ENCODE measurements at places on chromosomes 13 and 19.
A peak's percentile ranks its signal among the peaks of the same experiment; 100 is the strongest.

GRCh38 chr13:92573467-92574057 is 653.0 kb upstream of the GPC6 start:
- peak; percentile 11 for DNase-seq

DNA sequence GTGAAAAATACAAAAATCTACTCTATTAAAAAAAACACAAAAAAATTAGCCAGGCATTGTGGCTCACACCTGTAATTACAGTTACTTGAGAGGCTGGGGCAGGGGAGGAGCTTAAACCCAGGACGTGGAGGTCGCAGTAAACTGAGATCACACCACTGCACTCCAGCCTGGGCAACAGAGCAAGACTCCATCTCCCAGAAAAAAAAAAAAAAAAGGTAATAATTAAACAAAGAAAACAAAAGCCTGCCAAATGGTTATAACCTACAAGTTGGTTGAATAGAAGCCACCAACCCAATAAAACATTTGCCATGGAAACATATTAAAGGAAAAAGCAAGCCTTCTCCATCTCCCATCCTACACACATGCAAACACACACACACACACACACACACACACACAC is 255.2 kb downstream of the ITGBL1 start:
- DNase-seq = no peak

DNA sequence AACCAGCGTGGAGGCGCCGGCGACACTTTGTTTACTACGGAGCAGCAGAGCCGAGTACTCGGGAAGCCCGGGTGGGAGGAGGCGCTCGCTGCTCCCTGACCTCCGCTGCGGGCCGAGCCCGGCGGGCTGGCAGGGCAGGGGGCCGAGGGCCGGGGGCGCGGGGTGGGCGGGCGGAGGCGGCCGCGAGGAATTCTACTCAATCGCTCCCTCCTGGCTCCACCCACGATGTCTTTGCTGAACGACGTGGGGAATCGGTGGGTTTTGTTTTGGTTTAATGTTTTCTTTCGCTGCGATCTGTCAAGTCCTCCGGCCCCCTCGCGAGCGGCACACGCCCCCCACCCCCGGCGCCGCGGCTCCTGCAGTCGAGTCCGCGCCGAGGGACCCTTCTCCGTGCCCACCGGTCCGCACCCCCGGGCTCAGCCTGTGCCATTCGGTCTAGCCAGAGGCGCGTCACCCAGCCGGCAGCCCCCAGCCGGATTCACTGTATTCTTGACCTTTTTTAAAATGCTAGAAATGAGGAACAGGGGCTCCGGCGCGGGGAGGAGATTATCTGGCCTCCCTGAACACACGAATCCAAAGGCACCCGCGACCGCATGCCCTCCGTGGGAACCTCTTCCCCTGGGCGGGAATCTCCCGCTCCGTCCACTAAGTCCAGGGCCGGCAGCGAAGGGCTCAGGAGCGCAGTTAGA is 636 bp upstream of the FOXO1 start:
- peak; percentile 90 for DNase-seq

DNA sequence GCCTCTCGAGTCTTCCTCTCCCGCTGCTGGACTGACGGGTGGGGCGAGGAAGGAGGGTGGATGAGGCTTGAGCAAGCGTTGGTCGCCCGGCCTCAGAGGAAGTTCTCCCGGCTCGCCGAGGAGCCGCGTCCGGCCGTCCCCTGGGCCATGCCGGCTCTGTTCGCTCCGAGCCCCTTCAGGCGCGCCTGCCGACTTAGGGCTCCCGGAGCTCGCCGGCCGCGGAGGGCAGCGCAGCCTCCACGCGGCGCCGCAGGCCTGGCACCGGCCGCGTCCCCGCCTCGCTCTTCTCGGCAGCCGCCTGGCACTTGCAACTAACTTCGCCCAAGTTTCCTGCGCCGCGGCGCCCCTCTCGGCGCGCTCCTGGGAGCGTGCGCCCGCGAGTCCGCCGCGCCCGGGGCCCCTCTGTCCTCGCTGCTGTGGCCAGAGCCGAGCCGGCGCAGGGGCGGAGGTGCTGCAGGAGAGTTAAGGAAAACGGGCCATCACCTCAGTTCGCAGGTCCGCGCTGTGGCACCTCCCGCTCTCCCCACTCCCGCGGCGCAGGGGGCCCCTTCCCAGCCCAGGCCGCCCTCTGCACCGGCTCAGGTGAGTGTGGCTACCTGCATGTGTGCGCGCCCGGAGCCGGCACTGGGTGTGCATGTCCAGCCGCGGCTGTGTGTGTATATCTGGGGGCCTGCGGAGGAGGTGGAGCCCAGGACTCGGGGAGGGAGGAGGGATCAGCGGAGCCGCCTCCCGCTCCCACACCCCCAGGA is 641 bp upstream of the SOX21 start:
- DNase-seq = peak; percentile 79

- no peak for DNase-seq
Observed at GRCh38 chr19:44883922-44884321, 7.1 kb upstream of the TOMM40 start.
